ENCODE measurements at places on chromosomes 16 and 17.
A peak's percentile ranks its signal among the peaks of the same experiment; 100 is the strongest.

DNA sequence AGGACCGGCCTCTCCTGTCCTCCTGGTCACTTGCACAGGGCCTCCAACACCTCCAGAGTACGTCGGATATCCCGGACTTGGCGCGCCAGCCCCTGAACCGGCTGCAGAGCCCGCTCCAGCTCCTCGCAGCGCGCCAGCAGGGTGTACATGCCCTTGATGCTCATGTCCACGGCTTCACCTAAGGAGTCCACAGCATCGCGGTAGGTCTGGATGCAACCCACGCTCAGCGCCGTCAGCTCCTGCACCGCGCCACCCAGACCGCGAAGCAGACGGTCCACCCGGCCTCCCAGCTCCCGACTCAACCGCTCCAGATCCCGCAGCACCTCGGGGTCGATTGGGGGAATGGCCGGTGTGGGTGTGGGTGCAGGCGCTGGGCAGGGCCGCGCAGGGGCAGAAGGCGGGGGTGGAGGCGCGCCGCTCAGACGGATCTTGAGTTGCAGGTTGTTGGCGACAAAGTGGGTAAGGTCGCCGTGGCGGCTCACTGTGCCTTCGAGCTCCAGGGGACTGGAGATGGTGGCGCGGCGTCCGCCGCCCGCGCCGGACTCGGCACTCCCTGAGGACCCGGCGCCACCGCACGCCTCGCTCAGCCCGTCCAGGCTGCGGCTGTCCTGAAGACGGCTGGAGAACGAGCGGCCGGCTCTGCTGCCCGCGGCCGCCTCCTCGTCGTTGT is 804 bp downstream of the BORCS6 start:
- no peak for DNase-seq

- DNase-seq: no peak
Measured at GRCh38 chr17:63587770-63588169, 12.9 kb upstream of the TACO1 start.

DNA sequence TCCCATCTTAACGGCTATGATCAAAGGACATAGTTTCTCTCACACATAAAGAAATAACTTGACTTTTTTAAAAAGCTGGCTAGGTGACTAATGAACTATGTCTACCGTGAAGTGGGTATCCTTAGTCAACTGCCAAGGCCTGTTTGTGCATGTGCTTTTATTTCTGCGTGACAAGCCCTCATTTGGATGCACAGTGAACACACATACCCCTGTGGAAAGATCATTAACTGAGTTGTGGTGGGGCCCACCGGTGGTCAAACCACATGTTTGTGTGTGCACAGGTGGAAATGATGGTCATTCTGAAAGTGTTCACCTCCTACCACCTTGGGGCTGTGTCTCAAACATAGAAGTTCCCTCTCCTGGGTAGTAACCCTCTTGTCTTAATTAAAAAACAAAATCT is 256.1 kb upstream of the SALL1 start:
- DNase-seq: no peak

DNA sequence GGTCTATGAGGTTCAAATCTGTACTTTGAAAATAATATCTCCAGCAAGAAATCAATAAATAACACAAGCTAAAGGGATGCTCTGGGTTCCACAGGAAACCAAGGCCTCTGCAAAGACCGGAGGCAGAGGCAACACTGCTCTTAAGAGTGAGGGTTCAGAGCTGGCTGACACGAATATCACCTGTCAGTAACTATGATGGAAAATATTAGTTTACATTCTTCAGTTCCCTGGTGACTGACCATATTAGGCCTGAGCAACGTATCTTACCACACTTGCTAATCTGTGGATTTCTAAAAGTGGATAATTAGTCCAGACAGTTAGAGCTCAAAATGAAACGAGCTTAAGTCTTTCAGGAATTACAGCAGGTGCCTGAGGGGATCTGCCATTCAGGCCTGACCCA is 459.3 kb downstream of the HS3ST3B1 start:
- DNase-seq: no peak

- DNase-seq: no peak
Measured at GRCh38 chr17:32553168-32553567, 66.4 kb downstream of the CDK5R1 start.

DNA sequence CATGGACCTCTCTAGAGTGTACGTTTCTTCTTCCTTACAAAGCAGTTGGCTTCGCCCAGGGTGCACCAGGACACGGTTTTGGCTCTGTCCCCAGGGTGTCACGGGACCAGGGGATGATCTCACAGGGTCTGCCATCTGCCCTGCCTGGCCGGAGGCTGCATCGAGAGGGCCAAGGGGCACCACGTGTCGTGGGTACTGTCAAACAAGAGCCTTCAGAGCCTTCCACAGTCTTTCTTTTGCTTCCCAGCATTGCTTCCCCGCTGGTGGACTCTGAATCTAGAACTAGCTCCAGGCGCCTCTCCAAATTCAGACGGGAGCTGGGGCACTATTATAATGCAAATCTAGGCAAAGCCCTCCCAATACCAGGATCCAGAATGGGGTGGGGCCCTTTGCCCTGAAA is 47.9 kb downstream of the MAPT start:
- no peak for DNase-seq

GRCh38 chr17:65332375-65332774 is 195.2 kb downstream of the RGS9 start:
- DNase-seq: no peak

DNA sequence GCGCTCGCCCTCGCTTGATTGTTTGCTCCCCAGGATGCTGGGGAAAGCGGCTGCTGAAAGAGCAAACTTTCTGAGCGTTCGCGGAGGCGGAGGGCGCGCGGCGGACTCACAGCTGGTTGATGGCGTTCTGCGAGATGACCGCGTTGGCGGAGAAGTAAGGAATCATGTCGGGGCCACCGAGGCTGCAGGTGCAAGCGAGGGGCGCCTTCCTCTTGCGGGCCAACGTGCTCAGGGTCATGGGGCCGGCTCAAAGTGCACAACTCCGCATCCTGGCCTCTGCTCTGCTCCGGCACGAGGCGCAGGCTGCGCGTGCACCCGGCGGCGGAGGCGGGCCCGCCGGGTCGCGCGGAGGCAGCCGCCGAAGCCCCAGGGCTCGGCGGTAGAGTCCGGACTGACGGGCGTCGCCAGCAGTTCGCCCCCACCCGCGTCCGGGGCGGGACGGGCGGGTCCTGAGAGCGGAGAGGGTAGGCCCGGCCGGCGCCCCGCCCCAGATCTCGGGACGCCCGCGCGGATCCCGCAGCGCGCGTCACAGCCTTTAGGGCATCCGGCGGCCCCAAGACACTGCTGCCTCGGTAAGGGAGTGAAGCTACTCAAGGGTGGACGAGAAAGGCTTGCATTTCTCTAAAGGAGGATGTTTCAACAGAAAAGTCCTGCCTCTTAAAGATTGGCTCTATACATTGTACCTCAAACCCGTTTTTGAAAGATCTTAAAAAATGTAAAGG is 138.5 kb upstream of the CORO6 start:
- peak; percentile 85 for DNase-seq

DNA sequence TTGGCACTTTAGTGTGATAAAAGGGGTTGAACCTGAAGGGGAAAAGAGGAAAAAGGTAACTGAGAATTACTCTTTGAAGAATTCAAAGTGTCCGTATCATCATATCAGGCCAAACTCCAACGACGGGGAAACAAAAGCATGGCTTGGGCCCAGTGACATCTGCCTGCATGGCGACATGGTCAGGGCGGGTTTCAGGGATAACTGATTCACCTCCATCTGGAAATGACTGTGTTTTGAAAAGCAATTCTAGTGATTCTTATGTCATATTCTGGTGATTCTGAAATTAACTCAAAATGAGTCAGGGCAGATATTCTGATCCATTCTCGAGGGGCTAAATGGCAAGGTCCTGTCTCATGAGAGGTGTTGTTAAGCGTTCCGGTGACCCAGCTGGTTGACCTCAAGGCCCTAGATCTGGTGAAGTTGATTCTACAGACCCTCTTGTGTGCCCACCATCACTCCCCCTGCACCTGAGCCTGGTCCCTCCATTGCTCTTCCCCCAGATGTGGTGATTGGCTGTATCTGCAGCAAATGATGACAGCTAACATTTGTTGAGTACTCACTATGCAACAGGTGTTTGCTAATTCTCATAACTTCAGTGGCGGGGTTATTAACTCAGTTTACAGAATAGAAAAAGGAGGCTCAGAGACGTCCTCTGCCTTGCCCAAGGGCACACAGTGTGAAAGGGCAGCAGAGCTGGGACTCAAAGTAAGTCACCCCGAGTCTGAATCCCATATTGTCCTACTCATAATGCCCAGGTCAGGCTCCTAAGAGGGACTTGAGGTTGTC is 251.8 kb downstream of the MAF start:
- no peak for DNase-seq

DNA sequence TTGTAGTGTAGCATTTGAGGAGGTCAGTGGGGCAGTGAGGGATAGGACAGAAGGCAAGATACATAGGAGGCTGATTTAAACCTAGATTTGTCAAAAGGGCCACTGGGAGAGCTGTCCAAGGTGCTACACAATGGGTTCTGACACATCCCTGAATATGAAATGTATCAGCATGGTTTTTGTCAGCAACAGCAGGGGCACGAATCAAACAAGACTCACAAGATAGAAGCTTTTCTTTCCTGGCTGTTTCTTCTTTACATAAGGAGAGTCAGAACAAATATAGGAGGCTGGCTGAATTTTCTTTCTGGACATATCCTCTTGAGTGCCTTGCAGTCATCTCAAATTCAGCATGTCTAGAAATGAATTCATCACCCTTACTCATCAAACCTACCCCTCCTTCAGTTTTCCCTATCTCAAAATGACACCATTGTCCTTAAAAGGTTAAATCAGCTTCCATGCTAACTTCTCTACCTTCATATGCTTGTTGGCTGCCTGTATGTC is 130.5 kb downstream of the NPIPB5 start:
- no peak for DNase-seq

GRCh38 chr17:39765175-39765574 is 27.4 kb downstream of the GRB7 start:
- DNase-seq: no peak

GRCh38 chr17:42421507-42422338 is 1.3 kb downstream of the CAVIN1 start:
- DNase-seq: no peak

DNA sequence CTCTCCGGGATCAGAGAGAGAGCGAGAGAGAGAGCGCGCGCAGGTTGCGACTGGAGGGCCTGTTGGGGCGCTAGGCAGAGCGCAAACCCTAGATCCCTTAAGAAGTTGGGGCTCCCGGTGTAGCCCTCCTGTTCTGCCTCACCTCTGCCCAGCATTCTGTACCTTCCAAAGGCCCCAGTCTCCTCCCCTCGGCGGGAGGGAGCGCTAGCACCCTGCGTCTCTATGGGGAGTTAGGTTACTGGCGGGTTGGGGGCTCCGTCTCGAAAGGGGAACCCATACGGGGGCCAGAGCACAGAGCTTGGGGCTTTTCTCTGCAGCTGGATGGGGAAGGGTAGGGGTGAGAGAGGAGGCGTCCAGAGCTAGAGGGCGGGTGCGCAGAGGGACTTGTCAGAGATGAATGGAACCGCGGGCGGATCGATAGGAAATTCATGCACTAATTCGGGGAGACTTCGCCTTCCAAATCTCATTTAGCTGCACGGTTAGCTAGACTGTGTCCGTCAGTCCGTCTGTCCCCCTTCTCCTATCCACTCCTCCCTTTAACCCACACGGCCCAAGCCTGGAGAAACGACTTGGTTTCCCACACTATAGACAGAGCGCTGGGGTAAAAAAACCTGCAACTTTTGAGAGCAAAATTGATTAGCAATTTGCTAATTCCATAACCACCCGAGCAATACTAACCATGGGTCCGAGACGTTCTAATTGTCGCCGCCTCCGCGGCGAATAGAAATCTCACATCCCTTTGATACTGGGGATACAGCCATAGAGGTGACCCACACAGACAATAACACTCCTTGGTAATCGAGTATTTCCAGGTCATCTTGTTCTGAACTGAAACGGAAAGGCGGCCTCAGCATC is 693 bp upstream of the HOXB4 start:
- DNase-seq: no peak

GRCh38 chr16:4327386-4328045 is 11.6 kb downstream of the GLIS2 start:
- DNase-seq: no peak

DNA sequence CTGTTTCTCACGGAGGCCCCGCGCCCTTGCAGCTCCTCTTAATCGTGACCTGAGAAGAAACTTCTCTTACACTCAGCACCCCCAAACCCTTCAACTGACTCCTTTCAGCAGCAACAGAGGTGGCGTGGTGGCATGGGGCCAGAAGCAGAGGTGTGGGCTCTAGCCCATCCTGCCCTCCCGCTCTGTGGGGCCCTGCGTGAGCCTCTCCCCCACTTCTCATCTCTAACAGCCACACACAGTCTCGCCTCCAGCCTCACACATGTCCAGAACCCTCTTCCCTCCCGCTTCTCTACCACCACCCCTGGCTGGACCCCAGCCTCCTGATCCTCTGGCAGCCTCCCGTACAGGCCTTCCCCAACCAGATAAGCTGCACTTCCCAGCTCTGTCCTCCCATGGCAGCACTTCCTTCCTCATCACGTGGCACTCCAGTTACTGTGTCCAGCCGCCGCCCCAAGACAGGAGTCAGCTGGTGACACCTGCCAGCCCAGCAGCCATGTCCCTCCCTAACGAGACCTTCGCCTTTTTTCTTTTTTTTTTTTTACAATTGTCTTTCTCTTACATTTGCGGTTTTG is 30.5 kb downstream of the NSMCE1 start:
- DNase-seq: no peak

DNA sequence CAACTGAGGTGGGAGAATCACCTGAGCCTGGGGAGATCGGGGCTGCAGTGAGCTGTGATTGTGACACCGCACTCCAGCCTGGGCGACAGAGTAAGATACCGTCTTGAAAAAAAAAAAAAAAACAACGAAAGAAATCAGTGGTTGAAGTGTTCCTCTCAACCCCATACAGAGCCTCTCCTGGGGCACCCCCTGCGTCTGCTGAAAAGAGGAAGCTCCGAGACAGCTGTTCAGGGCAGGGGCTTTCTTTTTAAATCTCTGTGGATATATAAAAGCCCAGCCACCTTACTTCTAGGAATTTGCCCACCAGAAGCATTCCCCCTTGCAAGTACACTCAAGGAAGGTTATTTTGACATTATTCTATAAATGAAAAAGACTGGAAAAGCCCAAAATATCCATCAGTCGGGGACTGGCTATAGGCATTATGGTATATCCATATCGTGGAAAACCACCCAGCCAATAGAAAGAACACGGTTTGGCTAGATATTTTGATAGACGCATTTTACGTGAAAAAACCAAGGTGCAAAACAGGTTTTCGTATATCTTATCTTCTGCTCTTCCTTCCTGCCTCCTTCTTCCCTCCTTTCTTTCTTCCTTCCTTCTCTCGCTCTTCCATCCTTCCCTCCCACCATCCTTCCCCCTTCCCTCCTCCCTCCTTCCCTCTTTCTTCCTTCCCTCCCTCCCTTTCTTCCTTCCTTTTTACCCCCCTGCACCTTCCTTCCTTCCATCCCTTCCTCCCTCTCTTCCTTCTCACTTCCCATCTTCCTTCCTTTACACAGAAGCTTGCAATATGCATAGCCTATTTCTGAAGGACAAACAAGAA is 9.2 kb upstream of the CCL22 start:
- no peak for DNase-seq

- no peak for DNase-seq
Measured at GRCh38 chr17:43620581-43620980, 41.1 kb downstream of the MEOX1 start.

DNA sequence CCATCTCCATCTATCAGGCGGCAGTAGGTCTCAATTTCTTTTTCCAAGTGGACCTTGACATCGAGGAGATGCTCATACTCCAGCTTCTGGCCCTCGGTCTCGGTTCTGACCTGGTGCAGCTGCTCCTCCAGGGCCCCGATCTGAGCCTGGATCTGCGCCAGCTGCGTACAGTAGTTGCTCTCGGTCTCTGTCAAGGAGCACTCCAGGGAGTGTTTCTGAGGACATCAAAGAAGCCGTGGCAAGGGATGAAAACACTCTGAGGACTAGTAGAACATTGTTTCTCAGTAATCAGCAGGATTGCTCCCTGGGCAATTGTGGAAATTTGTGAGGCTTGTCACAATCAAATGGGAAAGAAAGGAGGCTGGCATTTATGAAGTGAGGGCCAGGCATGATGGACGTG is 5.9 kb downstream of the KRT28 start:
- DNase-seq: no peak

Measured in T-helper 9 cell (primary cell).